Hepatocyte (in vitro differentiated cells): ENCODE measurements at places on chromosomes 13 and 19. TPM values are rescaled to one million over a fixed set of nuclear protein-coding genes. Genes with fewer than 3 reads are reported as not detected.

GRCh38 chr19:7550987-7551761 is 15.7 kb downstream of the PNPLA6 start:
- no peaks in the 10 kb centered on the region for H3K4me1 ChIP-seq
- no peaks in the 10 kb centered on the region for H3K36me3 ChIP-seq
- no peak overlapping the region for H3K4me3 ChIP-seq
- no peak overlapping the region for H3K27ac ChIP-seq

ZNF433 gene
- total RNA-seq: 6.1 and 8.1 TPM in 2 replicates

DNA sequence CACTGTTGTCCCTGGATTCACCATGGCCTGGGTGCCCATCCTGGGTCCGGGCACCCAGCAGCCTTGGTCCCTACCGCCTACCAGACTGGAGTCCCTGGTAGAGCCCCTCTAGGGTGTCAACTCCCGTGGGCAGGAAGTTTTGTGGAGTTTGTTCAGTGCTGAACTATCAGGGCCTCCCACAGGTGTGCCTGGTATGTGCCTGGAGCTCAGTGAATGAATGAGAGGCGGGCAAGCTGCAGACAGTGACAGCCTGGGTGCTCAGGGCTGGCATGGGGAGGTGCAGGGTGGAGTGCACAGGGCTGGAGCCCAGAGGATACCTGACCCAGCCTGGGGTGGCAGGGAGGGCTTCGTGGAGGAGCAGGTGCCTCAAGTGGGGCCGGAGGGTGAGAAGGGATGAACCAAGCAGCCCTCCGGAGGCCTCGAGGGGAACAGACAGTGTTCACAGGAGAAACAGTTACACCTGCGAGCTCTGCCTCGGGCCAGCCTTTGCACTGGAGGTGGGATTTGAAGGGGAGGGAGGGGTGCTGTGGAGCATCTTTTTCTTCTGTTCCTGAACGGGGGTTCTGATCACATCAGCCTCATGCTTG is 29.6 kb downstream of the PAK4 start:
- H3K4me3 ChIP-seq: no peak overlapping the region
- H3K27me3 ChIP-seq: no peaks in the 10 kb centered on the region
- DNase-seq: no peak
- no peaks in the 10 kb centered on the region for H3K36me3 ChIP-seq

DNA sequence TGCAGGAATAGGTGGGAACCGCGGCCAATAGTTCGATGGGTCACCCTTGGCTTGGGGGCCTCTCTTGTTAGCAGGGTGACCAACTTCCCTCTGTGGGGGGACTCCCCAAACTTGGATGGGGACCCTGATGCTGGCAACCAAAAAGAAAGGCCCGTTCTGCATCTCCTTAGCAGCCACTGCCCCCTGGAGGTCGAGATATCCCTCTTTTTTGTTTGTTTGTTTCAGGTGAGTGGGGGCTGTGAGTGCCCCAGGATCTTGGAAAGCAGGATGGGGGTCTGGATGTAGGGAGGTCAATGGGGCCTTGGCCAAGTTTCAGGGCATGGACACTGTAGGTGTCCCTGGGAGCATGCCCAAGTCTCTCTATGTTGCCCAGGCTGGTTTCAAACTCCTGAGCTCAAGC is 7.7 kb upstream of the CRTC1 start:
- no peak overlapping the region for H3K27ac ChIP-seq
- peaks cover 38% of the 10 kb centered on the region for H3K4me1 ChIP-seq
- no peak overlapping the region for H3K4me3 ChIP-seq
- H3K36me3 ChIP-seq: no peaks in the 10 kb centered on the region
- H3K27me3 ChIP-seq: no peaks in the 10 kb centered on the region
- no peak for DNase-seq

FPR1 gene
- total RNA-seq: 0.24 and 0.53 TPM in 2 replicates

GRCh38 chr19:8192221-8192820 is 16.8 kb upstream of the CERS4 start:
- no peaks in the 10 kb centered on the region for H3K27me3 ChIP-seq
- H3K36me3 ChIP-seq: no peaks in the 10 kb centered on the region
- no peak overlapping the region for H3K4me3 ChIP-seq
- H3K4me1 ChIP-seq: no peaks in the 10 kb centered on the region
- DNase-seq: no peak

DNA sequence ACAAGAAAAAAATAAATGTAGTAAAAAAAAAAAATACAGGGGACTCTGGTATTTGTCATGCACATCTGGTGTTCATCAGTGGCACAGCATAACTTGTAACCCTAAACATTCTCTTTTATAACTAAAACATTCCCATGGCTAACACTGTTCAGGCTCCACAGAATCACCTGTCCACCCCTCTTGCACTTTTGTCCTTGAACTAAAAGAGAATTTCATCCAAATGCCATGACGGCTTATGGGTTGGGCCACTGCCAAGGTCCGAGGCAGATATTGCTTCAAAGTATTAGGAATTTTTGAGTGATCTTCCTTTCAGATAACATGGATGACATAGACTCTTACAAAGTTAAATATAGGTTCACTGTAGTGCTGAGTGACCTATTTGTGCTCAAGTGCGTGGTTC is 25.7 kb upstream of the SERP2 start:
- H3K27me3 ChIP-seq: no peaks in the 10 kb centered on the region
- H3K4me1 ChIP-seq: no peaks in the 10 kb centered on the region
- H3K27ac ChIP-seq: no peak overlapping the region
- H3K4me3 ChIP-seq: no peak overlapping the region
- no peaks in the 10 kb centered on the region for H3K36me3 ChIP-seq

DNA sequence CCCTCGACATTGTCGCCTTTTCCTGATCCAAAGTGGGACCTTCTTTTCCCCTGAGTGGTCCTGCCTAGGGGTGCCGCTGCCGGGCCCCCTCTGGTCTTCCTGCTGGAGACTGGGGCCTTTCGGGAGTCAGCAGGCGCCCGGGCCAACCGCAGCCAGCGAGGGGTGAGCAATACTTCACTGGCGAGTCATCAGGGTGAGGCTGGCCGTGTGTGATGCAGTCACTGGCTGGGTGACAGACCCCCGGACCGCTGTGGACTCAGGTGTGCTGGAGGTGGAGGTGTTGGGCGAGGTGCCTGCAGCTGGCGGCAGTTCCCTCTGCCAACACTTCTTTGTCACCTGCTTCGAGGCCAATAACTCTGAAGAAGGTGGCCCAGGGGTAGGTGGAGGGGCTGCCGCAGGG is 1.5 kb upstream of the CGB5 start:
- DNase-seq: peak; percentile 14
- H3K36me3 ChIP-seq: no peaks in the 10 kb centered on the region
- no peaks in the 10 kb centered on the region for H3K27me3 ChIP-seq
- no peak overlapping the region for H3K27ac ChIP-seq
- no peak overlapping the region for H3K4me3 ChIP-seq

DNA sequence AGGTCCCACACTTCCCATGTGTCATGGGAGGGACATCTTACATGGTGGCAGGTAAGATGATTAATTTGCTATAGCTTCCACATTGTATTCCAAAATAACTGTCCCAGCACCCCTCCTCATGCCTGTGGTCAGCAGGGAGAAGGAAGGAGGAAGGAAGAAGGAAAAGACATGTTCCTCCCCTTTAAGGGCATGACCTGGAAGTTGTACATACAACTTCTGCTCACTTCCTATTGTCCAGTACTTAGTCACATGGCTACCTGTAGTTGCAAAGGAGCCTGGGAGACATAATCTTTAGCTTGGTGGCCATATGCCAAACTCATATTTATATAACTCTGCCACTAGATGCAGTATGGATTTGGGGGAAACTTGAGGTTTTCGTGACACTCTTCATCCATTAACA is 17.6 kb upstream of the CASP14 start:
- H3K27me3 ChIP-seq: no peaks in the 10 kb centered on the region
- H3K4me1 ChIP-seq: no peaks in the 10 kb centered on the region
- no peaks in the 10 kb centered on the region for H3K36me3 ChIP-seq
- H3K27ac ChIP-seq: no peak overlapping the region
- no peak for DNase-seq

EXOSC5 gene
- 7.4 and 13.7 TPM in 2 replicates for total RNA-seq

DNA sequence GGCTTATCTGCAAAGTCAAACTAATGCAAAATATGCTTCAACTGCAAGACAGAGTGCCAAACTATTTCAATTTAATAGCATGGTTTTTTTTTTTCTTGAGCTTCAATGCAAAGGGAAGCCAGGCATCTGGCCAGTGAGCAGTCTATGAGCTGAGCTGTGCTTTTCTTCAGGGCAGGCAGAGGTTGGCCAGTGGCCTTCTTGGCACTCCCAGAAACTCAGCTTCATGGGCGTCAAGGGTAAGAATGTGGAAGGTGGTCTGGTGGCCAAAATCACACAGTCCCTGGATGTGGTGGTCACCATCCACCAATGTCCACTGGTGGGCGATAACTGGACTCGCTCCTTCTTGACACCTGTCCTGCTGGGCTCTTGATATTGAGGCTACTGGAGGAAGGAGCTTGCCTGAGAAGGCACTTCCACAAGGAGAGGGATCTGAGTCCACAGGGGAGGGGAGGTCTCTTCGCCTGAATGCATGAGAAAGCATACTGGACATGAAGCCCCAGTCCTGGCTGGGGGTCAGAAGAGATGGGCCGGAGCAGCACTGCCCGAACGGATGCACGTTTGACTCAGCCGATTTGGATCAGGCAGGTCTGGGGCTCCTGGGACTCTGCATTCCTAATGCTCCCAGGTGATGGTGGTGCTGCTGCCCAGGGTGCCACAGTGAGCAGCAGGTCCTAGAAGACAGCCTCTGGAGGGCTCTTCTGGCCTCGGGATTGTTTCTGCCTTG is 17.1 kb downstream of the COL4A2 start:
- peaks cover 5% of the 10 kb centered on the region for H3K4me1 ChIP-seq
- H3K27ac ChIP-seq: no peak overlapping the region
- H3K4me3 ChIP-seq: no peak overlapping the region
- no peaks in the 10 kb centered on the region for H3K27me3 ChIP-seq
- no peaks in the 10 kb centered on the region for H3K36me3 ChIP-seq

DNA sequence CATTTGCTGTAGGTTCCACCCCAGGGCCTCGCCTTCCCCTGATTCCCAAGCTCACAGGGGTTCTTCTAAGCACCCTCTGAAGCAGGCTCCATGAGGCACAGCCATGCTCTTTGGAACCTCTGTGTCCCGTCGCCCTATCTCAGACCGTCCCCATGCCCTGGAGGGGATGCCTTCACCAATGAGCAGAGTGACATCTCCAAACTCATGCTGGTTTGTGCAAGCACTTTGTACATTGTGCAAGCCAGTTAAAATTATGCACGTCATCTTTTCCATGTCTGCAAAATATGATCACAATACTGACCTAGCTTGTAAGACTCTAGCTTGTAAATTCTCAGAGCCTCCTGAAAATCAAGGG is 46.5 kb upstream of the RAP2A start:
- no peaks in the 10 kb centered on the region for H3K36me3 ChIP-seq
- DNase-seq: no peak
- H3K27ac ChIP-seq: no peak overlapping the region
- H3K4me3 ChIP-seq: no peak overlapping the region
- H3K4me1 ChIP-seq: peaks cover 6% of the 10 kb centered on the region
- H3K27me3 ChIP-seq: no peaks in the 10 kb centered on the region

VSIG10L gene
- total RNA-seq: 2.5 and 3.4 TPM in 2 replicates

DNA sequence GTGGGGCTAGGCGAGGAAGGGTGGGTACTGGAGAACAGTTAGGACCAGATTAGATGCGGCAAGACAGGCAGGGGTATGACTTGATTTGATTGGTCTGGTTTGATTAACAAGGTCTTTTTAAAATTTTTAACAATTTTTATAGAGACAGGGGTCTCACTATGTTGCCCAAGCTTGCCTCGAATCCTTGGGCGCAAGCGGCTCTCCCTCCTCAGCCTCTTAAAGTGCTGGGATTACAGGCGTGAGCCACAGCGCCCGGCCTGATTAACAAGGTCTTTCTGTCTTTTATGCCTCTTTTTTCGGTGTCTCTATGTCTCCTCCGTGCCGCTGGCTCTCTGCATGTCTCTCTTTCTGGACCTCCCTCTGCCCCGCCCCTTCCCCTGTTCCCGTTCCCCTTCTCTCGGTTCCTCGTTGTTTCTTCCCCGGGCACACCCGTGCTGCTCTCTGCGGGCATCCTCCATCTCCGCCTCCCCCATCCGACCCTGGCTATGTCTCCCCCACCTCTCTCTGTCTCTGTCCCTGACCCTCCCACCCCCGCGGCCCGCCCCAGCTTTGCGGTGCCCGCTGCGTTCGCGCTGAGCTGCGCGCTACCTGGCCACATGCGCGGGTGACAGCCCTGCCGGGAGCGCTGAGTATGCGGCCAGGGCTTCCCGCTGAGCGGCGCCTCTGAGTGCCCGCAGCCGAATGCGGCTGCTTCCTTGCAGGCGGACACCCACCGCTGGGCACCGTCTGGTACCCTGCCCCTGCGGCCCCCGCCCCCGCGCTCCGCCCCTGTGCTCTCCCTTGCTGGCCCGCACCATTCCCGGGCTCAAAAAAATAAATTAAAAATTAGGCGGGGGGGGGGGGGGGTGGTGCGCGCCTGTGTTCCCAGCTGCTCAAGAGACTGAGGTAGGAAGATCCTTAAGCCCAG is 8.1 kb upstream of the SDHAF1 start:
- H3K27me3 ChIP-seq: peaks cover 28% of the 10 kb centered on the region
- H3K27ac ChIP-seq: no peak overlapping the region
- H3K36me3 ChIP-seq: no peaks in the 10 kb centered on the region

AMH gene
- total RNA-seq: 3.9 and 8.2 TPM in 2 replicates

DNA sequence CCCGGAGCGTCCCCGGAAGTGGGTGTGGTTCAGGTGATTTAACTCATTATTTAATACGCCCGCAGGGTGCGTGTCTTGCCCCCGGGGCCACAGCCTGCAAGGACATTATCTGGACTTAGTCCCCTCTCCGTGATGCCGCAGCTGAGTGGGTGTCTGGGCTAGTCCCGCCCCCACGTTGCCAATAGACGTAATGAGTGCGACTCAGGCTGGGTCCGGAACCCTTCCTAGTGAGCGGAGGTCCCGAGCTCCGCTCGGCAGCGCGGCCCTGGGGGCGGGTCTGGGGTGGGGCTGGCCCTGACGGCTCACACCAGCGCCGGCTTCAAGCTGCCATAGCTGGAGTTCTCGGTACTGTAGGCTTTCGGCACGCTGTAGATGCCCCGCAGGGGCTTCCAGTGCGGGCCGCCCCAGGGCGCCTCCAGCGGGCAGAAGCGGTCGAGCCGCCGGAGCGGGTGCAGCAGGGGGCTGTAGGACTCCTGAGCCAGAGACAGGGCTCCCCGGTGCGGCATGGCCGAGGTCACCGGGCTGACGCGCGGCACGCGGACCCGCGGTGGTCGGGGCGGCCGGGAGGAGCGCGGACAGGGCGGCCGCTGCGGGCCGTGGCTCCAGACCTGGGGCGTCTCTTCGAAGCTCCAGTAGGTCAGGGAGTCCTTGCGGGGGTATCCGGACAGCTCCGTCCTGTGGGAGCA is 918 bp upstream of the LHB start:
- H3K4me3 ChIP-seq: peak overlapping the region; percentile 36
- H3K27ac ChIP-seq: no peak overlapping the region
- peak; percentile 71 for DNase-seq
- H3K4me1 ChIP-seq: peaks cover 9% of the 10 kb centered on the region

GRCh38 chr19:30881281-30881680 is 468.0 kb downstream of the TSHZ3 start:
- H3K4me1 ChIP-seq: no peaks in the 10 kb centered on the region
- H3K27me3 ChIP-seq: no peaks in the 10 kb centered on the region
- H3K36me3 ChIP-seq: no peaks in the 10 kb centered on the region
- no peak overlapping the region for H3K4me3 ChIP-seq
- no peak overlapping the region for H3K27ac ChIP-seq

LRG1 gene
- total RNA-seq: 5.4 and 6.3 TPM in 2 replicates

GRCh38 chr13:94602467-94602866 is 810 bp downstream of the GPR180 start:
- peaks cover 7% of the 10 kb centered on the region for H3K4me1 ChIP-seq
- H3K27ac ChIP-seq: peak overlapping the region; percentile 73
- no peaks in the 10 kb centered on the region for H3K36me3 ChIP-seq
